ENCODE measurements at places on chromosomes 2 and 18.

- DNase-seq, result no peak
Observed at GRCh38 chr18:63445037-63445436, 22.8 kb upstream of the VPS4B start.

GRCh38 chr2:15546297-15547098 is 14.6 kb downstream of the NBAS start:
- no peak for DNase-seq

- DNase-seq, result no peak
Observed at GRCh38 chr2:231290321-231291015, 92.0 kb downstream of the ARMC9 start.

GRCh38 chr2:206001912-206002311 is 84.1 kb downstream of the INO80D start:
- DNase-seq, result no peak

DNA sequence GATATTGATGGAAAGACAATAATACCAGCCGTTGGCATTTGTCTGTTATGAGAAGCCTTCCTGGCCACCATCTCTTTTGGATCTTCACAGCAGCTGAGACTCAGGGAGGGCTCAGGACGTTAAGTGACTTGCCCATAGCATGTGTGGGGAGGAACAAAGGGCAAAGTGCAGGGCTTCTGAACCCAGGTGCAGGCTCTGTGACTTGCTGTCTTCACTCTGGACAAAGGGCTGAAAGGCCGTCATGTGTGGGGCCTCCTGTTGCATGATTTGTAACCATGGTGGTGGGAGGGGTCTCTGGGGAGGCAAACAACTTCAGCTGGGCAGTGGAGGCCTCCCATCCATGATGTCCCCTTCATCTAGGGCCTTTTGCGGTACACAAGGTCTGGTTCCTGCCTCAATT is 65.5 kb upstream of the SIX2 start:
- no peak for DNase-seq

GRCh38 chr18:731185-731584 is 18.8 kb upstream of the ENOSF1 start:
- no peak for DNase-seq

GRCh38 chr2:134290358-134290757 is 36.5 kb downstream of the MGAT5 start:
- DNase-seq, result no peak
